Stimulated activated CD8-positive, alpha-beta memory T cell treated with anti-CD3 and anti-CD28 coated beads, Interleukin-15, amount 100 ng/mL, for 24 hours (primary cell): ENCODE measurements at places on chromosomes 3 and 15.

DNA sequence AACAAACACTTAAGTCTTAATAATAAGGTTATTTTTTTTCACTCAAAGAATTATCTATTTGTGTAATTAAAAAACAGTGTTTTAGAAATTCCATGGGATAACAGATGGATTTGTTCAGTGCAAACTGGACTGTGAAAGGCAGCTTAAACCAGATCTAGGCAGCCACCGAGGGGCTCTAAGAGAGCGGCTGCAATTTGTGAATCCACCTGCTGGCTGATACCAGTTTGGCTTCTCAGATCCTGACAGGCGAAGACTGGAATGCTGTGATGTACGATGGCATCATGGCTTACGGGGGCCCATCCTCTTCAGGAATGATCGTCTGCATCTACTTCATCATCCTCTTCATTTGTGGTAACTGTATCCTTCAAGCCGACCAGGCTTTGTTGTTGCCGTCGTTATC is 119.6 kb downstream of the CHDH start:
- DNase-seq = no peak

- no peak for DNase-seq
Measured at GRCh38 chr3:100352296-100353231, 18.0 kb downstream of the NIT2 start.

GRCh38 chr3:88984256-88984655 is 123.2 kb upstream of the EPHA3 start:
- no peak for DNase-seq

GRCh38 chr3:177197727-177198460 is 612 bp upstream of the TBL1XR1 start:
- peak; percentile 35 for DNase-seq

GRCh38 chr3:14486460-14486859 is 53.7 kb downstream of the GRIP2 start:
- no peak for DNase-seq

GRCh38 chr15:80613762-80614365 is 81.2 kb upstream of the ABHD17C start:
- DNase-seq = no peak

DNA sequence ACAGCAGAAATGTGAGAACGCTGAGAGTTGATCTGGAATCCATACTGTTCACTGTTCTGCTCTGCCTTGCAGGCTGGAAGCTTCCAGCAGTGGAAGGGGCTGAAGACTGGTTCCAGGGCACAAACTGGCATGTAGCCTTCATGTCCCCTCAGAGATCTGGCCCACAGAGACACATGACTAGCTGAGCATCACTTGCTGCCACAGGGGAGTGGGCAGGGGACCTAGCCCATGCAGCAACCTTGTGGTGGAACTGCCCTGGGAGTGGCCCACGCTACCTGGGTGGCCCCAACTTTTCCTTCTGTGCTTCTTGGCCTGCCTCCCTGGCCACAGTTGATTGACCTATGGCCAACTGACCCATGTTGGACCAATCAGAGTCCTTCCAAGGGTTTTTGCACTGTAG is 98.1 kb downstream of the TPRA1 start:
- DNase-seq = no peak

DNA sequence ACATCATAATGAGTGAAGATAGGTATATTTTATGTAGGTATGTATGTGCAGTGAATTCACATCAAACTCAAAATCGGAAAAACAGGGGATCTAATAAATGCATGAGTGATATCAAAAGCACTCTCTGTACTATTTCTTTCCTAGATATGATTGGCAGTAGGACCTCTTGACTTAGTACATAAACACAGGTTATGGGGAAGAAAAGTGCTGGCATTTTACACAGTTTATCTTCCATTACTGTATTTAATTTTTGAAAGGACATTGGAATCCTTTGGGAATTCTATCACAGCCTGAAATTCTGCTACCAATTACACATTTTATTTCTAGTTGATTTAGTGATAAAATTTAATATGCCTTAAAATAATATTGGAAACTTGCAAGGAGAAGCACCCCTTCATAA is 470.5 kb upstream of the ONECUT1 start:
- DNase-seq = no peak

DNA sequence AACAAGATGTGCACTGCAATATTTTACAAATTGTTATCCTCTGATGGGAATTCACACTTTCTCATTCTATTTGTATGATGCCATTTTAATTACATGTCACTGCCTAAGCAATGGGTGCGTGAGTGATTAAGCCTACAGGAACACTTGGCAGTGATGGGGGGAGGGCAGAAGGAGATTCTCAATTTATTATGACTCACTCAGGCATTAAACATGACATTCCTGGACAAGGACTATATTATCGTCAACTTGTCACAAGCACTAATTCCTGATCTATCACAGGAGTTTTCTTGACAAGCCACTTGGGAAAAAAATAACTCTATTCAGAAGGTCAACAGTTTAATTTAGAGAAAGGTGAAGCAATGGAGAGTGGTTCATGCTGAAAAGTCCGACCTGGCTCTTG is 556.8 kb downstream of the NSUN3 start:
- no peak for DNase-seq

GRCh38 chr3:79286882-79287281 is 480.9 kb downstream of the ROBO1 start:
- no peak for DNase-seq

GRCh38 chr3:119497820-119498185 is 544 bp upstream of the TIMMDC1 start:
- no peak for DNase-seq

DNA sequence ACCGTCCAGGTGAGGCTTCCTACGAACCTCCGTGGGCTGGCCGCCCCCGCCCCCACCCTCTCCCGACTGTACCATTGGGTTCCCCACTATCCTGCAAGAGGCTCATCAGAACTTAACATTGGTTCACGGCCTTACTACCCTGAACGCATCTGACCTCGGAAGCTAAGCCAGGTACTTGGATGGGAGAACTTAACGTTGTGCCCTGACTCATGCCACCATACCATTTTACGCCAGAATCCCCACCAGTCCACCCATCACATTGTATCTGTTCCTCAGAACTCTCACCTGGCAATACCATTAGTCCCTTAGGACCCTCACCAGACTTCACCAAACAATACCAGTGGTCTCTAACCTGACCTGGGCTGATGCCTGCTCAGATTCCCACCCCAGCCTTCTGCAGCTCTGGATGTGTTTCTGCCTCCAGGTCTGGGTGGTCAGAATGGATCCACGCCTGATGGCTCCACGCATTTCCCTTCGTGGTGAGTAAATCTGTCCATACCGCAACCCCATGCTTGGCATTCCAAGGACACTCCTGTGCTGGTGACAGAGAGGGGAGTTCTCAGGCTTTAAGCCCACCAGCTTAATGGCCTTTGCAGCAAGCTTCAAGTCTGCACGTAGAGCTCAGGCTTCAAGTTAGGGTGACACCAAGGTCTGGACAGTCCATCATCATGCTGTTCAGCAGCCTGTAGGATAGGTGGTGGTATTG is 562 bp downstream of the TCTA start:
- DNase-seq = no peak

GRCh38 chr3:148992027-148992634 is 791 bp downstream of the GYG1 start:
- no peak for DNase-seq

GRCh38 chr3:119636249-119636648 is 24.1 kb downstream of the POPDC2 start:
- DNase-seq = no peak
